CMK (cell line): ENCODE measurements at places on chromosomes 5 and 9.

GRCh38 chr9:5900622-5901021 lies 9.9 kb downstream of the MLANA start:
- DNase-seq = no peak

DNA sequence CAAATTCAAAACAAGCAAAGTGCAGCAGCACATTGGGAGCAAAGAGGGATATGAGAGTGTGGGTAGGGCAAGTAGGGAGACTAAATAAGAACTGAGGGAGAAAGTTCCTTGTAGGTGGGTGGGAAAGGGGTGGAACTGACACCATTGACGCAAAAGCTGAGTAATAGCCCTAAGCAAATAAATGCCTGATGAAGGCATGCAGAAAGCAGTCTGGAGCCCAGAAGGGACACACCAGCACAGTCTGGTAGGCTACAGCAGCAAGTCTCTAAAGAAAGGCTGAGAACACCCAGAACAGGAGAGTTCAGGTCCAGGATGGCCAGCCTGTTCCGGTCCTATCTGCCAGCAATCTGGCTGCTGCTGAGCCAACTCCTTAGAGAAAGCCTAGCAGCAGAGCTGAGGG lies at the start of gene INSL4:
INSL4 (plus strand) TSS at position 208 of the 400 bp plus-strand sequence; CDS start at position 313, 105 bp downstream.
- DNase-seq = no peak

- no peak for DNase-seq
These were observed 115.8 kb upstream of the ICE1 start for GRCh38 chr5:5306696-5307095.

- no peak for DNase-seq
These were observed 104.3 kb downstream of the NFIB start for GRCh38 chr9:14209399-14210345.

DNA sequence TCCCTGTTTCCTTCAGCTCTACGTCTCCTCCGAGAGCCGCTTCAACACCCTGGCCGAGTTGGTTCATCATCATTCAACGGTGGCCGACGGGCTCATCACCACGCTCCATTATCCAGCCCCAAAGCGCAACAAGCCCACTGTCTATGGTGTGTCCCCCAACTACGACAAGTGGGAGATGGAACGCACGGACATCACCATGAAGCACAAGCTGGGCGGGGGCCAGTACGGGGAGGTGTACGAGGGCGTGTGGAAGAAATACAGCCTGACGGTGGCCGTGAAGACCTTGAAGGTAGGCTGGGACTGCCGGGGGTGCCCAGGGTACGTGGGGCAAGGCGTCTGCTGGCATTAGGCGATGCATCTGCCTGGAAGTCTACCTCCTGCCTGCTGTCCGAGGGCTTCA lies 27.7 kb downstream of the ABL1 start:
- DNase-seq = no peak

- DNase-seq = no peak
These were observed 43.2 kb downstream of the ESM1 start for GRCh38 chr5:54942064-54942778.

GRCh38 chr9:8417341-8417740 lies 617.8 kb upstream of the DMAC1 start:
- DNase-seq = no peak

GRCh38 chr5:135869276-135869675 lies 26.4 kb downstream of the IL9 start:
- DNase-seq = no peak

GRCh38 chr5:106127341-106127781 lies 1543.4 kb downstream of the EFNA5 start:
- no peak for DNase-seq

- DNase-seq = peak; percentile 20
These were observed 28.7 kb downstream of the DMRT3 start for GRCh38 chr9:1005043-1005667.

GRCh38 chr5:85388770-85389169 lies 1004.1 kb upstream of the EDIL3 start:
- DNase-seq = no peak

- no peak for DNase-seq
These were observed 49.8 kb downstream of the ALDH1A1 start for GRCh38 chr9:72903103-72903502.

GRCh38 chr5:84564321-84565075 lies 179.8 kb upstream of the EDIL3 start:
- DNase-seq = no peak

- no peak for DNase-seq
These were observed 786 bp upstream of the HRCT1 start for GRCh38 chr9:35905051-35905781.

- DNase-seq = no peak
These were observed 30.0 kb upstream of the ADRA1B start for GRCh38 chr5:159886296-159886695.

GRCh38 chr5:14584848-14585247 lies 3.3 kb downstream of the OTULINL start:
- no peak for DNase-seq

GRCh38 chr5:135027266-135027696 lies 6.7 kb downstream of the PITX1 start:
- no peak for DNase-seq

GRCh38 chr5:168291342-168291963 lies at the start of gene WWC1:
TSS of gene WWC1 (plus strand) at chr5:168291645. CDS start at chr5:168292153, 508 bp downstream.
- no peak for DNase-seq

- DNase-seq = no peak
These were observed 46.6 kb upstream of the PCA3 start for GRCh38 chr9:76717613-76718012.

DNA sequence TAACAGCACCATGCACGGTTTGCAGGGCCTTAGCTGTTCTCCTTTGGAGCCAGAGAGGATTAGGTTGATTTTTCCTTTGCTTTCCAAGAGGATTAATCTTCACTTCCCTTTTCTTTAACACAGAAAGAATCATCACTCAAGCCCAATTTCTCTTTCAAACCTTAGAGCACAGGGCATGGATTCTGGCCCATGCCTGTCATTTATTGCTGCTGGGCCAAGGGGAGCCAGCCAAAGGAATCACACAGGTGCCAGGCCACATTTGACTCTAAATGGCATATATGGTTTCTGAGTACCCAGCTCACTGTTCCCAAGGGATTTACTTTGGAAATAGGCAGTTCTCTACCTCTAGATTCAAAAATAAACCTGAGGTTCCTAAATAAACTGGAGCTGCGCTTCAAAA lies 58.3 kb downstream of the FBXL7 start:
- no peak for DNase-seq

DNA sequence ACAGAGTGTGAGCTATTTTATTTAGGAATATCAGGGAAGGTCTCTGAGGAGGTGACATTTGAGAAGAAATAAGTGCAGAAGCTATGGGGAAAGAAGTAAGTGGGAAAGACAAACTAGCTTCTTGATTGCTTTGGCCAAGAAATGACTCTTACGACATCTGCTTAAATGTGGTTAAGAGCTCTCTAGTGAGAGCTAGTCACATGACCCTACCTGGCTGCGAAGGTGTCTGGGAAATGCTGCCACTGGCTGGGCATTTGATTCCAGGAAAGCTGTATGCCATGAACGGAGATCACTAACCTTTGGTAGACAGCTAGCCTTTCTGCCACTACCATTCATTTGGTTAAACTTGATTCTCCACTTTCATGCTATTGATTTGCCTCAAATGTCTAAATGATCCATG lies 80.1 kb downstream of the KIAA0825 start:
- DNase-seq = no peak

DNA sequence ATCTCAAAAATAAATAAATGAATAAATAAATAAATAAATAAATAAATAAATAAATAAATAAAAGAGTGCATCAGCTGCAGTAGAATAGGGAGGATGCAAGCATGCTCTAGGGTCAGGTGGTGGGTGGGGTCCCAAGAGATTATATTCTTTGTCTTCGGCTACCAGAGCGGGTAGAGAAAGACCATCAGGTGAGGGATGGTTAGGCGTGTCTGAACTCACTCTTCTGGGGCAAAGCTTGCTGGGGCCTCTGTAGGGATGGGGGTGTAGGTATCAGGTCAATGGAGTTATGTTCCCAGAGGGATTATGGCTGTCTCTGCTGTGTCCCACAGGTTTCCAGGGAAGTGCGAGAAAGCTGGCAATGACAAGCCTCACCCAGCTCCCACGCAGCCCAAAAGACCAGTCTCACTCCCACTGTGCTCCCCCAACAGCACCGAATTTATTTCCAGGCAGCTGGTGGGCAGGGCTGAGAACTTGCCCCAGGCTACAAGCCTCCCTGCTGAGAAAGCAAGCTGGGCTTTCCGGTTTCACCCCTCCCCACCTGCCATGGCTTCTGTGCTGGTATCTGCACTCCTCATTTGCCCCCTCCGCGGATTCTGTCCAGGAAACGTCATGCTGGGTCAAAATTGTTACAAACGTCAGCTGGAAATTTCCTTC lies 180.8 kb downstream of the LURAP1L start:
- no peak for DNase-seq

DNA sequence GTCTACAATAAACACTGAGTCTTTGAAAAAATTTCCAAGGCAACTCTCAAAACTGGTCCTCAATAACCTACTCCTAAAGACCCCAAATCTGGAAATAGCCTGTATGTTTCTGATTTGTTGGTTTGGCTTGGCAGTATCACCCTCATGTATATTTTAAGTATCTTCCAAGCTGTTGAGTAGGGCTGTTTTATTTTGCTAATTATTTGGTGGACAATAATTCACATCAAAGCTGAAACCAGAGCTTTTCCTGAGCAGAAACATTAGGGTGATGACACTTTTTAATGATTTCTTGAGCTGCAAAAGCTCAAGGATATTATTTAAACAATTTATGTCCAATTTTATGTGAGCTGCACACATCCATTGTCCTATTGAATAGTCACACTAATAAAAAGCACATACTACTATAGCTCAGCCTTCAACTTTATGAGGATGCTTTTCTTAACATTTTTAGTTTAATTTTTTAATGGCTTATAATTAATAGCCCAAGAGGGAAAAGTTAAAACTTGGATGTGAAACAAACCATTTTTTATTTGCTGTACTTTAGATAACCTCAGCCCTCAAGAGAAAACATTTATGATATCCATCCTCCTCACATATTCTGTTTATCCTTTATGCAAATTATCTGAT lies 393.1 kb downstream of the TAF11L14 start:
- no peak for DNase-seq

DNA sequence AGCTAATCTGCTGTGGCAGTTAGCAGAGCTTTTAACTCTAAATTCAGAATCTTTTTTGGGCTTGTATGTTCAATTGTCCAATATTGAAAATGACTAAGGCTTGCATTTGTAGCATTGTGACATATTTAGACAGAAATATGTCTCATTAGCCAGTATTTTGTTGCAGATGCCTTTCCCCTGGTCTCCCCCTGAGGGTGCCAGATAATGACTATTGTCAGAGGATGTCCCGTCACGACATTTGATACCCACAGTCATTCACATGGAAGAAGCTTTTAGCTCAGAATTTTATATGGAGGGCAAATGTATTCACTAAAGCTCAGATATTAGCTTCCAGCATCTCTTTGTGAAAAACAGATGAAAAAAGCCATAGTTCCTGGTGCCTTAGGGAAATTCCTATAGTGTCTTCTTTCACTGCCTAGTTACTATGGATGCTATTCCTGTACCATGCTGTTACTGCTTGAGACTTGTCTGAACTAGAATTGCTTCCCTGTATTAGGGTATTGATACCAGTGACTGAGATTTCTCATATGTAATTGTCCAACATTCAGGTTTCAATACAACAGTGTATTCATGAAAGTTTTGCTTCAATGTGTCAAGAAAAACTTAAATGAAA lies 96.2 kb downstream of the CCDC192 start:
- DNase-seq = no peak

- DNase-seq = no peak
These were observed 13.0 kb downstream of the SLC25A25 start for GRCh38 chr9:128081056-128081455.

- no peak for DNase-seq
These were observed 4.5 kb downstream of the PKN3 start for GRCh38 chr9:128706671-128707381.

DNA sequence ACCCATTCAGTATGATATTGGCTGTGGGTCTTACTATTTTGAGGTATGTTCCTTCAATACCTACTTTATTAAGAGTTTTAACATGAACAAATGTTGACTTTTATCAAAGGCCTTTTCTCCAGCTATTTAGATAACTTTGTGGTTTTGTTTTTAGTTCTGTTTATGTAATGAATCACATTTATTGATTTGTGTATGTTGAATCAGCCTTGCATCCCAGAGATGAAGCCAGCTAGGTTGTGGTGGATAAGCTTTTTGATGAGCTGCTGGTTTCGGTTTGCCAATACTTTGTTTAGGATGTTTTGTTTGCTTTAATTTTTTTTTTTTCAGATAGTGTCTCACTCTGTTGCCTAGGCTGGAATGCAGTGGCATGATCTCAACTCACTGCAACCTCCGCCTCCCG lies 609.0 kb upstream of the COX7C start:
- DNase-seq = no peak
